Stimulated activated naive B cell treated with anti-CD40 and anti-IgM and Interleukin-4, amounts not matched to agents 10 μg/mL and 1 μg/mL and 100 μg/mL, for 72 hours (primary cell): ENCODE measurements at places on chromosomes 12 and 14.

DNA sequence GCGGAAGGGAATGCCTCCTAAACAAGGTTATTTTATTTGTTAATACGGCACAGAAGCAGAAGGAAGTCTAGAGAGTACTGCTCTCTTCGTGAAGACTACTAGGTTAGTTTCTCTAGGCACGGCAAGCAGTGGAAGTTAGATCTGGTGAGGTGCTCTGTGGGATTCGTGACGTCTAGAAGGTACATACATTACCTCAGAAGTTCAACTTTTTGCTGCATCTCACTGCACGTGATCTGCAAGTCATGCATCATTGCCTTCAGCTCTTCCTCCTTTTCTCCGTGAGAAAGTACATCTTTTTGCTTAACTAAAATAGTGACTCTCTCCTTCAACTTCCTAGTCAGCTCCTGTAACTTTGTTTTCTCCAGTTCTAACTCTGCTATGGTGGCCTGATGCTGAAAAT, 74.7 kb downstream of the NIN start:
- DNase-seq, result peak; percentile 40

GRCh38 chr12:19138551-19138950, 9.0 kb downstream of the PLEKHA5 start:
- DNase-seq, result no peak

- DNase-seq, result no peak
These were observed 36.5 kb downstream of the CIT start for GRCh38 chr12:119840582-119840981.

GRCh38 chr12:51528852-51529650, 62.0 kb upstream of the SCN8A start:
- no peak for DNase-seq

DNA sequence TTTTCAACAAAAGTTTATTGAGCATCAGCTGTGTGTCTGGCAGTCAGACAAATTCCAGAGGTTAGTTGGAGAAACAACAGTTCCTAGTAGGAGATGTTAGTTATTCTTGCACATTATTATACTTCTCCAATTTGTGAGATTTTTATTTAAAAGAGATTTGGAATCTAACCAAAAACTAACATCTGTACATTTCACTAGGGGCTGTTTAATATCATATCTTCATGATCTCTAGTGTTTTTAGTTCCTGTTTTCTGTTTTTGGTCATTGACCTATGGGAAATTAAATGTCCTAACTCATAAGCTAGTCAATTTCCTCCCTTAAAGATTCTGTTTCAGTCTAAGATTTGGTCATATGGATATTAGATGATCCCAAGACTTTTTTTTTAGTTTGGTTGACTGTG, 34.1 kb upstream of the KLHDC2 start:
- DNase-seq, result no peak

GRCh38 chr12:131507881-131508280, 203.0 kb upstream of the SFSWAP start:
- no peak for DNase-seq

DNA sequence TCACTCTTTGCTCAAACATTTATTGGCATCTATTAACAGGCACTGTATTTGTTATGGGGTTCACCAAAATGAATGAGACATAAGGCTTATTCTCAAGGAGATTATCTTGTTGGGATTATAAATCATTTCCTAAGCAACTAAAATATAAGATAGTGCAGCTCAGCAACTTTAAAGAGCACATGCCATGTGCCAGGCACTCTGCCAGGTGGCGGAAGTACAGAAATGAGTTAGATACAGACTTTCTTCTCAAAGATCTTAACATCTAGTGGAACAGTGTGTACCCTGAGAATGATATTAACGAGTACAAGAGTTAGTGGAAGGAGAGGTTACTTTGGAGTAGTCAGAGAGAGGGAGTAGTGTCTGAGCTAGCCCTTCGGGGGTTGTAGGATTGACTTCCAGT, 28.4 kb upstream of the TOMM20L start:
- no peak for DNase-seq

DNA sequence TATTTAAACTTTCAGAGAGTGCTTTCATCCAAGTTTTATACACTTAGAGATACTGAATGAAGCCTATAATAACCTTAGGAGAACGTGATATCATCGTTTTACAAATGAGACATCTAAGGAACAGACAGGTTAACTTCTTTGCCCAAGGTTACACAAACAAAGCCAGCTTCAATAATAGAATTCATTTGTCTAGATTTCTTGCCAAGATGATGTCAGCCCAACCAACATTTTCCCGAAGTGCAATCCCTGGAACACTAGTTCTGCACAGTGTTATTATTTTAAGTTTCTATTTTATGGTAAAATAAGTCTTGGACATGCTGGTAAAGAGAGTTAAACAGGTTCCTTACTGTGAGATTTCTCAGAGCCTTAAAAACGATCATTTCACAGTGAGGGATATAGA, 174.6 kb downstream of the SLC25A21 start:
- no peak for DNase-seq

DNA sequence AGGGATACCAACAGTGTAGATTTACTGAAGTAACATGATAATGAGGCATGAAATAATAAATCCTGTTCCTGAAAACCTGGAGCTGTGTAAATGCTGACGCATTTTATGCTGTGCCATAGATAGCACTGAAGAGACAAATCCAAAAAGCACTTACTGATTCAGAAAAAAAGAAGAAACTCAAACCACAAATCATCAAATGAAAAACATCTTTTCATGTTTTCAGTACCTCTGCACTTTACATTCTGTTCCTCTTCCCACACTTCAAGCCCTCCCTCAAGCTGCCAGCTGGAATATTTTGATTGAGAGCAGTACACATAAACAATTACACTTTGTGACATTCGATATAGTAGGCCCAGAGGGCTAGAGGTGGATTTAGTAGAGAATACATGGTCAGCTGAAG, 362.3 kb downstream of the NAV3 start:
- DNase-seq, result no peak

- DNase-seq, result no peak
These were observed 36.4 kb upstream of the AEBP2 start for GRCh38 chr12:19402743-19403431.

DNA sequence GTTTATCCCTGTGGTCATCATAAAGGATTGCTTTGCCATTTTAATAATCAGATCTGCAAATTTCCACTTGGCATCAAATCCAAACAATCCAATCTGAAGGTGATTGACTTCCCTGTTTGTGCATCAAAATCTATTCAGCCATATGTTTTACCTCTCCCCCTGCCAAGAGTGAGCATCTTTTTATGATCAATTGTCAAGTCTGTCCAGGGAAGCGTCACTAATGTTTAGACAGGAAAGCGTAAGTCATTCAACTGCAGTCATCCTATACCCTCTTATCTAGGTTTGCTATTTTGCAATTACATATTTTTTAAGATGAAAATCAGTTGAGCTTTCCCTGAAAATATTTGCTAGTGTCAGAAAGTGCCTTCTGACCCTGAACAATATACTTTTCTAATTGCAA, 1224.1 kb upstream of the SEL1L start:
- DNase-seq, result no peak

- DNase-seq, result no peak
These were observed 51.6 kb downstream of the MVK start for GRCh38 chr12:109625131-109625559.

- no peak for DNase-seq
These were observed 45.2 kb downstream of the WDHD1 start for GRCh38 chr14:54981698-54982097.

- DNase-seq, result no peak
These were observed 92.9 kb downstream of the ALG10B start for GRCh38 chr12:38409511-38409910.

GRCh38 chr12:7444537-7444936, 584 bp upstream of the CD163L1 start:
- no peak for DNase-seq

GRCh38 chr14:93994919-93995682, 2.0 kb upstream of the CCDC197 start:
- DNase-seq, result no peak

GRCh38 chr14:78985668-78986381, 815.7 kb downstream of the NRXN3 start:
- DNase-seq, result no peak

GRCh38 chr14:100293497-100294212, 12.6 kb downstream of the SLC25A29 start:
- DNase-seq, result no peak

DNA sequence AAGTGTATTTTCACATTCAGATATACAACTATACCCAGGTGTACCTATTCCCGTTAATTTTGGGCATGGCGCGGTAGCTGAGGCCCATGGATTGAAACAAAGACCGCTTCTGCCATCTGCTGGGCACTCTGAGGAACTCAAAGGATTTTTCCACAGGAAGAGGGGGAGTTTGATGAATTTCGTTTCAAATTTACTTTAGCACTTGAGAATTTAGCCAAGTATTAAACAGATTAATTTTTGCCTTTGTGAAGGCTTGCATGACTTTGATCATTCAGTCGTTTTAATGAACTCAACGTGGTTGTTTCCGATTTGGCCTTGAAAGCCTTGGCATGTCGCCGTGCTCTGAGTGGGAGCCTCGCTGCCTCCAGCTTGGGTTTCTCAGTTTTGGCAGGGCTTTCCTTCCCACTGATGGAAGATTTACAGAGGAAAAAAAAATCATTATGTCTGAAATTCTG, 153.2 kb upstream of the DDHD1 start:
- no peak for DNase-seq

GRCh38 chr14:51507511-51507905, 144.2 kb upstream of the FRMD6 start:
- no peak for DNase-seq

DNA sequence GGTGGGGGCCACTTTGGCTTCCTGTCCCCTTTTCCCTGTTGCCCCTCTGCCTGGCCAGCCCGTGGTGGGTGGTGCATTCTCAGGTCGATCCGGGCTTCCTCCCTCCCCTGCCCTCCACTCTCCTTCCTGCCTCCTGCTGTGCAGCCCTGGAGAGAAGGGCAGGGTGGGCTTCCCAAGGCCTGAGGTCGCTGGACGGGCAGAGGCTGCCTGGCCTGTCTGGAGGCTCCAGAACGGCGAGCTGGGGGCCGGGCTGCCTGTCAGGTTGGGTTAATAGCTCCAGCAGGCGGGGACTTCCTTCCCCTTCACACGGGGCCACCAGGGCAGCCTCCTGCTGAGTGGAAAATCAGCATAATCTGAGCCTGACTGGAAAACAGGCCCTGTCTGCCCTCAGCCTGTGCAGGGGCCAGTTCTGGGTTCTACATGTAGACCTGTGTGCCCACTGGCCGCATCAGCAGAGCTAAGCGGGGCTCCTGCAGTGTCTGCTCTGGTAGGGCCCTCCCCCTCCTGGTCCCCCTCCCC, 11.3 kb downstream of the KIF26A start:
- DNase-seq, result no peak

- no peak for DNase-seq
These were observed 42.9 kb downstream of the ELK3 start for GRCh38 chr12:96237035-96237434.

GRCh38 chr12:86373813-86374212, 117.6 kb upstream of the MGAT4C start:
- no peak for DNase-seq

DNA sequence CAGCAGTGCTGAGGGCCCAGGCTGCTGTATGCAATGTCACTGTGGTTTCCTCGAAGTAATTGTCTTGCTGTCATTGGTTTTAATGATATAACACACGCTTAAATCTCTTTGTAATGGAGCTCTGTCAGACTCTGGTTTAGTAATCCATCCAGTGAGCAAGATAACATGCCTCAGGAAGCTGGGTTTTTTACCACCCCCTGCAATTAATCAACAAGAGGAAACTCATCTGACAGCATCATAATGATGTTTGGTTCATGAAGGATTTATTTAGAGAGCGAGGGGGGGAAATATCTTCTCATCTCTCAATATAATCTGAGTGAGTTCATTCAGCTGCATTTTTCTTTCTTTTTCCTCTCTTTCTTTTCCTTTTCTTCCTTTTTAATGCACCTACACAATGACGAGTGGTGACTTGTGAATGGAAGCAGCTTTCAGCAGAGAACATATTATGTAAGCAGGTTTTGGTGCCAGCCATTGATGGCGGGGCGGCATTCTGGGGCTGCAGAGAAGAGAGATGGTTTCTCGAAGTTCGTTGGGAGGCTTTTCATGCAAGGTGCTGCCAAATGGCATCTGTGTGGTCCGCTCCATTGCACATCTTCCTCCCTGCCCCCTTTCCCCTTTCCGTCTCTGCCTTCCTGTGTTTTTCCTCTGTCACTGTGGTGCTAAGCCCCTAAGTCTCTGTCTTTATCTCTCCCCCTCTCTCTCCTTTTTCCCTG, 6.7 kb downstream of the RPH3A start:
- DNase-seq, result no peak

DNA sequence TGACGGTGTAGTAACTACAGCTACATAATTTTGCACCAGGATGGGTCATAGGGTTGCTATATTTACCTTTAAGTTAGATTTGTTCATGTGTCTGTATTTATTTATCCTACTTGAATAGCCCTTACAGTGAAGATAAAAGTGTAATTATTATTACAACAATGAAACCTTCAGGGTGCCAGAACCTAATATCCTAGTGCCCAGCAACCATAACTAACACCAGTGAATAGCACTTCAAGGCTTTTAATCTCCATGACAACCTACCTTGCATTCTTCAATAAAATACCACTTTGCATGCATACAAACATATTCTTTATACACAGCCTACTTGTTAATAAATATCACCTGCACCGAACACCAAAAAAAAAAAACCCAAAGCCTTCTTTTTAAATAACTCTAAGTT, 58.7 kb upstream of the G2E3 start:
- DNase-seq, result no peak

DNA sequence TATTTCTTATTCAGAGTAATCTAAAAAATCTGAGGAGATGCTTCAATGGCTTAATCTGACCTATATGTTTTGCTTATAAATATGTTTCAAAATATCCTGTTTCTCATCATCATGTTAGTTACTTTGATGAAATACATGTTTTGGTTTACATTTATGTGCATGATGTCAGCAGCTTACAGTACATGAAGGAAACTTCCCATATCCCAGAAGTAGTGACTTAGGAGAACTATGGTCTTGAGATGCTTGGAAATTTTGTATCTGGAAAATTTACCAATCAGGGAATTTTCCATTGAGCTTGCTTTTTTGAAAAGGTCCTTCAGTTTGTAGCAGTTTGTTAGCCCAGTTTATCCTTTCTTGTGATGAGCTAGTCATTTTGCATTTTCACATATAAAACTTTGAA, 73.3 kb downstream of the RASSF8 start:
- DNase-seq, result no peak

DNA sequence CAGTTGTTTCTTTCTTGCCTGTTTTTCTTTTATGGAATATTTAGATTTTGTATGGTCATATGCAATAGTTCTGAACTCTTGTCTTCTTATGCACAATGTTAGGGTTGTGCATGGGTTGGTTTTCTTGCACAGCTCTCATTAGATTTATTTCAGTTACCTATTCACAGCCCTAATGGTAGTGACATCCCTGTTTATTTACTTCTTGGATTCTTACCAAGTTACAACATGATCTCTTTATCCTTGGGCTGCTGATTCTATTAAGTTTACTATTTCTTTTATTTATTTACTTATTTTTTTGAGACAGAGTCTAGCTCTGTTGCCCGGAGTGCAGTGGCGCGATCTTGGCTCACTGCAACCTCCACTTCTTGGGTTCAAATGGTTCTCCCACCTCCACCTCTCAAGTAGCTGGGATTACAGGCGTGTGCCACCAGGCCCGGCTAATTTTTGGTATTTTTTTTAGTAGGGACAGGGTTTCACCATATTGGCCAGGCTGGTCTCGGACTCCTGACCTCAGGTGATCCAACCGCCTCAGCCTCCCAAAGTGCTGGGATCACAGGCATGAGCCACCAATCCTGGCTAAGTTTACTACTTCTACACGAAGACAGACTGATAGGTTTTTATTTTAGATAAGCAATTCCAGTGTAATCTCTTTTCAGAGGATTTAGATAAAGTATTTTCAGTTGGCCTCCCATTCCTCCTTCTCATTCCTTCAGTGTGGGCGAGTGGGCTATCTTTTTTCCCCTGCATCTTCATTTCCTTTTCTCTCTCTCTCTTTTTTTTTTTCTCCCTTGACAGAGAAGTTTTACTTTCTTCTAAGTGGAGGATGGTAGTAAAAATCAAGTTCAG, 395.1 kb upstream of the RGS6 start:
- DNase-seq, result no peak
